ENCODE measurements at places on chromosomes 5 and 9. TPM values are rescaled to one million over a fixed set of nuclear protein-coding genes. Genes with fewer than 3 reads are reported as not detected.

- H3K36me3 ChIP-seq = no peaks in the 10 kb centered on the region
- no peak for DNase-seq
- H3K4me1 ChIP-seq = no peaks in the 10 kb centered on the region
- no peak overlapping the region for H3K27ac ChIP-seq
- no peaks in the 10 kb centered on the region for H3K27me3 ChIP-seq
Observed at GRCh38 chr5:39340506-39340905, 23.8 kb downstream of the C9 start.

DNA sequence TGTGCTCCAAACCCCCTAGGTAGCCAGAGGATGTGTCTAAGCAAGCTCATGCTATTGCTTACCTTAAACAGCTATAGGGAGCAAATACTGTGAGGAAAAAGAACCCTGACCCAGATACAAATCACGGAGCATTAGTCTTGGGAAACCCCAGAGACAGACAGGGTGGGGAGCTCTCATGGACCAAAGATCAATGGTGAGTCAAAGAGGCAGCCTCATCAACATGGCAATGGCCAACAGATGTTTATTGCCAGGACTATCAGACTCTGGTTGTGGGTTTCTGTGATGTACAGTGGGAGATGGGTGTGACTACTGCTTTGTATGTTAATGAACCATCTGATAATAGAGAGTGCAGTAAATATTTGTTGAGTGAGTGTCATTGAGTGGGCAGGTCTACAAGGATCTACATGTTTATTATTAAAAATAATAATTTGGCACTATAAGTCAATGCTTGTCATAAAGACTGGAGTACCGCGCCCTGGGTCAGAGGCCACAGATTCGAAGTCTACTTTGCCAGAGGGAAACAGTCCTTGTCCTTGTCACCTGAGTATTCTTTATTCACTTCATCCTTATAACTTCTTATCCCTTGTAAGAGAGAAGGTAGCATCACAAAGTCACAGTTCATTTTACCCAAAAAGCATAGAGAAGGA is 56.5 kb upstream of the RAI14 start:
- H3K27ac ChIP-seq = no peak overlapping the region
- no peak for DNase-seq
- no peaks in the 10 kb centered on the region for H3K4me1 ChIP-seq
- H3K27me3 ChIP-seq = no peaks in the 10 kb centered on the region
- H3K4me3 ChIP-seq = no peak overlapping the region

DNA sequence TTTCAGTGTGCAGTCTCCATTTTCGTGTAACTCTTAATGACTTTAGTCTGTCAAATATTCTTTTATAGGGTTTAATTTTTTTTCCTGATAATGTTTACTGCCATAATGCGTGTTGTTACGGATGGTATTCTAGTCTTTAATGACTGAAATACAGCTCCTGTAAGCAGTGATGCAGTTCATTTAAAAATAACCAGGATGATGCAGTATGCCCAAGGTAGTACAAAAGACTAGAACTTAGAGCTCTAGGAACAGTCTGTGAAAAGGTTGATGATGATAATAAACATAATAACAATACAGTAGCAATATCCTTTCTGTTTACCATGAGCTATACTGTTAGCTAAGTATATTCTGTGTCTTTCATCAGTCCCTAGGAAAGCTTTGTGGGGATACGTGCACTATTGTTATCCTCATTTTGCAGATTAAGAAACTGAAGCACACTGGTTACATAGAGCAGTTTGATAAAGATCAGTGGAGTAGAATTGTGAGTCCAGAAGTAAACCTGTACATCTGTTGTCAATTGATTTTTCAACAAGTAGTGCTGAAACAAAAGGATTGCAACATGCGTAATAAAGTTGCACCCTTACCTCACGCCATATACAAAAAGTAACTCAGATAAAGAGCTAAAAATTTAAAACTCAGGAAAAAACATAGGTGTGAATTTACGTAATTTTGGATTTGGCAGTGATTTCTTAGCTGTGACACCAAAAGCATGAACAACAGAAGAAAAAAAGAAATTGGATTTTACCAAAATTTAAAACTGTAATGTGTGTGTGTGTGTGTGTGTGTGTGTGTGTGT is 64.5 kb downstream of the MTREX start:
- peaks cover 12% of the 10 kb centered on the region for H3K4me1 ChIP-seq
- H3K27me3 ChIP-seq = no peaks in the 10 kb centered on the region
- DNase-seq = no peak

GRCh38 chr9:123217128-123217654 is 51.2 kb downstream of the STRBP start:
- no peaks in the 10 kb centered on the region for H3K36me3 ChIP-seq
- no peak overlapping the region for H3K4me3 ChIP-seq
- no peaks in the 10 kb centered on the region for H3K27me3 ChIP-seq
- H3K27ac ChIP-seq = no peak overlapping the region
- DNase-seq = no peak

DNA sequence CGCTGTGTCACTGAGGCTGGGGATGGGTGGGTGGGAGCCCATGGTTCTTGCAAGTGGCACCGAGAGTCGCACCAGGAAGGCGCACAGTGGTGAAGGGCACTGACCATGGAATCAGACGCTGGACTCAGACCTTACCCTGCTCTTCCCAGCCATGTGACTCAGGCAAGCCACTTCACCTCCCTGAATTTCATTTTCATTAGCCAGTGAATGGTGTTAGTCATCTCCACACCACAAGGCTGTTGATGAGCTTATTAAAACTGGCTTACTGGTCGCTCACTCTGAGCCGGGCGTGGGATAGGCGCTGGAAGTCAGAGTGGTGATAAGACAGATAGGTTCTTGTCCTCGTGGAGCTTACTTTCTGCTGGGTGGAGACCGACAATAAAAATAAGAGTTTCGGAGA is 25.1 kb downstream of the FGF18 start:
- H3K4me1 ChIP-seq = no peaks in the 10 kb centered on the region
- H3K27ac ChIP-seq = no peak overlapping the region
- DNase-seq = no peak

DNA sequence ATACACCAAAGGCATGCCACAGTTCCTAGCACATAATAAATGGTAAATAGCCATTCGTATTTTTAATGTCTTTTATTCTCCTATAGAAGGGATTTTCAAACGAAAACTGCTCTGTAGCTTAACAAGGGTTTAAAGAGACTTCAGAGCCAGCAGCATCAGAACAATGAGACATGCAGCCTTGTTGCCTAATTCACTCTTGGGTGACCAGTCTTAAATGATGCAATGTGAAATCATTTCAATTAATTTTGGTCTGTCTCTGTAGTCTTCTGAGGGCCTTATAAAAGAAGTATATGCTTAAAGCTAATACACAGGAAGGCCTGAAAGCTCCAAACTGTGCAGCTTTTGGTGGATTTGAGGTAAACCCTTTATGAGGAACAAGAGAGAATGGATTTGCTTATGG is 888.8 kb upstream of the WWC1 start:
- H3K4me1 ChIP-seq = no peaks in the 10 kb centered on the region
- H3K27ac ChIP-seq = no peak overlapping the region
- H3K36me3 ChIP-seq = no peaks in the 10 kb centered on the region

GRCh38 chr9:131837836-131838235 is 98.0 kb upstream of the RAPGEF1 start:
- no peak for DNase-seq
- no peak overlapping the region for H3K27ac ChIP-seq
- H3K4me3 ChIP-seq = no peak overlapping the region
- H3K36me3 ChIP-seq = no peaks in the 10 kb centered on the region
- no peaks in the 10 kb centered on the region for H3K27me3 ChIP-seq
- H3K4me1 ChIP-seq = no peaks in the 10 kb centered on the region

DNA sequence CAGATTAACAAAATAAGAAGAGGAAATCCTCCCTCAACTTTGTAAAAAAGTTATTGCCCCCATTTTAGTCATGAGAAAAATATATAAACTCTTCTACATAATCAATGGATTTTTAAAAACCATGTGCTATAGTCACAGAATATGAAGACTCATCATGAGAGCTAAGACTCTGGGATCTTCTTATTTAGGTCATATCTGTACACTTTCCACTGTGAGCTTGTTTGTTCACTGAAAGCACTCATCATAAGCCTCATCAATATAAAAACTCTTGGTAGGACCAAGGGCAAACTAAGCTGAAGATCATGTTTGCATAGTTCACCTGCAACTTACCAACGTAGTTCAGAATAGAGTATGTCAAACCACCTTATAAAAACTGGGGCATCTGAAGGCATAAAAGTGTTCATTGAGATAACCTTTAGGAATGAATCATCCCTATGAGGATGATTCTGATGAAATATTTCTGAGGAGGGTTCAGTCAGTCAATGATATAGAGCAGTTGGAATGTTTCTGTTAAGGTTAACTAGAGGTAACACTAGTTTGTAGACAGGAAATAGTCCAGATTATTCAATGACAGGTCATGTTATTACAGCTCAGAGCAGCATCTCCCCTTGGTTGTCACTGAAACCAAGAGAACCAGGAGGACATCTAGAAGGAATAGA is 289.9 kb upstream of the SMC2 start:
- no peak overlapping the region for H3K4me3 ChIP-seq
- no peaks in the 10 kb centered on the region for H3K36me3 ChIP-seq
- H3K4me1 ChIP-seq = no peaks in the 10 kb centered on the region
- DNase-seq = no peak

GRCh38 chr5:56290378-56291078 is 57.4 kb upstream of the ANKRD55 start:
- no peak overlapping the region for H3K27ac ChIP-seq
- H3K36me3 ChIP-seq = no peaks in the 10 kb centered on the region
- no peak overlapping the region for H3K4me3 ChIP-seq
- DNase-seq = no peak

DNA sequence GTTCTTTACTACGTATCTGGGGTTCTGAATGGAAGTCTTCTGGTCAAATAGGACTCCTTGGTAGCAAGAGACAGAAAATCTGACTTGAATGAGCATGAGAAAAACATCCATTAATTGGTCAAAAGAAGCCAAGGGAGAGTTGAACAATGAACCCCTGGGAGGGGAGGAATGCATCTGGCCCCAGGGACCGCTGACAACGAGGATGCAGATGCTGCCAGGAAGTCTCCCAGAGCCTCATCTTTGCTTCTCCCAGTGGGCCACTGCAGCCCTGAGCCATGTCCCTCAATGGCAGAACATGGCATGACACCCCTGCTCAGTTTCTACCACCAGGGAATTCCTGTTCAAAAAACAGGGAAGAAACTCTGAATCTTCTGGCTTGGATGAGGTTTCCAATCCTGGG is 50.5 kb upstream of the ICE1 start:
- H3K27me3 ChIP-seq = no peaks in the 10 kb centered on the region
- DNase-seq = no peak
- no peak overlapping the region for H3K27ac ChIP-seq
- no peaks in the 10 kb centered on the region for H3K36me3 ChIP-seq

GRCh38 chr9:14186096-14186495 is 127.8 kb downstream of the NFIB start:
- peaks cover 32% of the 10 kb centered on the region for H3K4me1 ChIP-seq
- no peak overlapping the region for H3K27ac ChIP-seq
- H3K27me3 ChIP-seq = no peaks in the 10 kb centered on the region

DNA sequence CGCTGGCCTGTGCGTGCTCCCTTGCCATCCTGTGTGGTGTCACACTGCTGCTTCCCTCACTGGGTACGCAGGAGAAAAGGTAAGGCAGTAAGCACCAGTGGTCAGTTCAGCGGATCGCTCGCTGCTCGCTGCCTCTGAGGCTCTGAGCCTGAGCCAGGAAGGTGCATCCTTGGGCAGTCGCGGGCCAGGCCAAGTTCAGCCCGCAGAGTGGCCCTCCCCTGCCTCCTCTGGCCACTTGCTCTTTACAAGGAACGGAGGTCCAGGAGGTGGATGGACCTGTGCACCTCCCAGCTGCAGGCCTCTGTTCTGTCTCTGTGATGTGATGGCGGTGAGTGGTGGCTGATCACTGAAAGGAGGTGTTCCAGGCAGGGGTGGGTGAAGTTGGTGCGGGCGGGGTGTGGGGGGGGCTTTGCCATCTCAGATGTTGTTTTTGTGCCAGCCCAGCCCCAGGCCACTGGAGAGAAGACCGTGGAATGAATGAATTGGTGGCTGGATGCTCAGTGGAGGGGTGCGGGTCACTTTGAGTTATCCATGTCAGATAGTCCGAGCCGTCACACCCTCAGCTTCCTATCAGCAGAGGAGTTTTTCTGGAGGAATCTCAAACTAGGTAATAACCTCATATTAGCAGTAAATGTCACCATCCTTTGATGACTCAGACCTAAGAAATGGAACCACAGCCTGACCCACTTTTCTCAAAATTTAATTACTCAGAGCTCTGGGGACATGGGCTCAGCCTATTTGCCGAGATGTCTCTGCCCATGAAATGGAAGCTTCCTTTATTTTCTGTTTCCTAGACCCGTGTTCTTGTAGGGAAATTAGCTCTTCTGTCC is 7.3 kb downstream of the COL5A1 start:
- H3K4me3 ChIP-seq = no peak overlapping the region
- peaks cover 5% of the 10 kb centered on the region for H3K27me3 ChIP-seq
- no peaks in the 10 kb centered on the region for H3K36me3 ChIP-seq
- H3K27ac ChIP-seq = no peak overlapping the region
- DNase-seq = no peak
- peaks cover 6% of the 10 kb centered on the region for H3K4me1 ChIP-seq

The NIPAL4 gene
- not detected for total RNA-seq

The ECM2 gene
- 8.2 TPM for total RNA-seq

The PTPRD gene
- total RNA-seq = 4.3 TPM

The PCDHA1 gene
- total RNA-seq = not detected

Measured in body of pancreas (tissue), 4 donors.